ENCODE measurements at places on chromosomes 3 and 15.

- no peak for DNase-seq
Observed at GRCh38 chr3:168884353-168884903, 779.1 kb downstream of the MECOM start.

- DNase-seq: no peak
Observed at GRCh38 chr3:70811880-70812279, 499.4 kb upstream of the MDFIC2 start.

- DNase-seq: no peak
Observed at GRCh38 chr15:71496336-71496955, 313.9 kb upstream of the NR2E3 start.

GRCh38 chr3:100748220-100748619 is 38.9 kb downstream of the TFG start:
- DNase-seq: no peak

- DNase-seq: no peak
Observed at GRCh38 chr3:4413467-4413866, 53.6 kb downstream of the SUMF1 start.

DNA sequence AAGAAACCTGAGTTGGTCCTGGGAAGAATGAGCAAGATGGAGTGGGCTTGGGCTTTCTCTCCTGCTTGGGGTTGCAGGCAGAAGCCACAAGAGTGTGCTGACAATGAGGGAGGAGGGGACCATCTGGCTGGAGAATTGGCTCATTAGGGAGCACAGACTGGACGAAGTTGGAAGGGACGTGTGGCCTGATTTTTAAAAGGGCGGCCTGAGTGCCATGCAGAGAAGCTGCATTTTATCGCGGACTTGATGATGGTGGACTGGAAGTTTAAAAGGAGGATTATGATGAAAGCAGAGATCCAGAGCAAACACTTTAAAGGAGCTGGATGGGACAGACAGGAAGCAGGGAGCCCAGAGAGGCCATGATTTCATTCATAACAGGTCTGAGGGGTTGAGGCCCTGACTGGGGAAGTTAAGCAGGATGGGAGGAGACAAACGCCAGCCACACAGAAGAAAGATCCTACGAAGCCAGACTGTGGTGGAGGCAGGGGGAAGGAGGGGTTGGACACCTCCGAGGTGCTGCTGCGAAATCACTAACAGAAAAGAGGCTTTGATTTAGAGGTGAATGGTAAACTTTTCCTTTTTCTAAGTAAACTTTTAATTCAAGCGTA is 23.6 kb downstream of the TLNRD1 start:
- peak; percentile 33 for DNase-seq

DNA sequence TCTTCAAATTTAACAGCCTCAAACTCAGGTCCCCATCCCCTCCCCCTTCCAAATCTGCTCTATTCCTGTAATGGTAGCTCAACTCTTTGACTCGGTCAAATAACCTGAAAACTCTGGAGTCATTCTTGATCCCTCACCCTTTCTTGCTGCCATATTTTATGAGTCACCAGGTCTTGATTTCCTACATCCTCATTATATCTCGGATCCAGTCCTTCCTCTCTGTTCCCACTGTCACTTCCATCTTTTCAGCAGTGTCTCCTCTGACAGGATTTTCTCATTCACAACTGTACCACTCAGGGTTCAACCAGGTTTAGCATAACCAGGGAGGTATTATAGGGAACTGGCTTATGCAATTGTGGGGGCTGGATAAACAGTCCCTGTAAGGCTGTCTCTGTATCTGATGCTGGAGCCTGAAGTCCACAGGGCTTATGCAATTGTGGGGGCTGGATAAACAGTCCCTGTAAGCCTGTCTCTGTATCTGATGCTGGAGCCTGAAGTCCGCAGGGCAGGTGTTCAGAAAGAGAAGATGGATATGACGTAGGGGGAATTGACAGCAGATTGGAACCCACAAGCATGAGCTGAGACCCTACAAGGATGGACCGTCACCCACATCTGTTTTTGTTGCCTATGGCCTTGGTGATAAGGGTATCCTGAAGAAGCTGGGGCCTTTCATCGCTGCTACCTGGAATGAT is 9.1 kb upstream of the FETUB start:
- DNase-seq: no peak

- DNase-seq: no peak
Observed at GRCh38 chr3:59754456-59755129, 704.8 kb upstream of the CFAP20DC start.

GRCh38 chr3:105629718-105630117 is 239.1 kb downstream of the CBLB start:
- DNase-seq: no peak

GRCh38 chr3:32706348-32707025 is 21.5 kb downstream of the CNOT10 start:
- DNase-seq: no peak

GRCh38 chr3:194574639-194575483 is 58.4 kb downstream of the TMEM44 start:
- DNase-seq: no peak

DNA sequence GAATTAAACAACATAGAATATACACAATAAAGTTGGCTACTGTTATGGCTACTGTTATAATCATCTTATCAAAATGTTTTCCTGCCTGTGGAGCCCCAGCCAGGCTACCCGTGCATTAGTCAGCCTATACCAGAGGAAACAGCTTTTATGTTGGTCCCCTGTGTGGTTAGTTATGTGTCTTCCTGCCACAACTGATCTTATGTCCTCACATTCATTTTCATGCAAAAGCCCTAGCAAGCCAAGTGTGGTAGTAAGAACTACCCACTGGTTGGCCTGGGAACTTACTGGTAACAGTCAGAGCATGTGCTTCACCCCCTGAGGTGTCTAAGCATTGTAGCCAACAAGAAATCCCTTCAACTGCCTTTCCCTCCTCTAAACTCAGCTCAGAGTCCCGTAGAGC is 21.8 kb downstream of the MGLL start:
- peak; percentile 66 for DNase-seq

- no peak for DNase-seq
Observed at GRCh38 chr3:114675104-114675503, 381.3 kb downstream of the TIGIT start.

- DNase-seq: peak; percentile 18
Observed at GRCh38 chr3:126259411-126260391, 79.3 kb upstream of the ALDH1L1 start.

GRCh38 chr3:119918992-119919933 is 137.4 kb downstream of the NR1I2 start:
- DNase-seq: no peak

- DNase-seq: no peak
Observed at GRCh38 chr3:33577588-33577987, 137.4 kb upstream of the UBP1 start.

DNA sequence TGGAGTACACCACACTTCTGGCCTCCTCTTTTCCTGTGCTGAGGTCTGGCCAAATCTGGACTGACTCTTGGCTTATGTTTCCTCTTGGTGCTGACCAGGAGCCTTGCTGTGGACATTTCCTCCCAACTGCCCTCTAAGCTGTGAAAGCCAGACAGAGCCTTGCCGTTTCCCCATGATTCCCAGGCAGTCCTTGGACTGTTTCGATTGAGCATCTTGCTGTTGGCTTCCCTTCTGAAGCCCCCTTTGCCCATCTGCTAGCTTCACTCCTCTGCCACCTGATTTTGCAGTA is 110.5 kb downstream of the EPHB1 start:
- no peak for DNase-seq

DNA sequence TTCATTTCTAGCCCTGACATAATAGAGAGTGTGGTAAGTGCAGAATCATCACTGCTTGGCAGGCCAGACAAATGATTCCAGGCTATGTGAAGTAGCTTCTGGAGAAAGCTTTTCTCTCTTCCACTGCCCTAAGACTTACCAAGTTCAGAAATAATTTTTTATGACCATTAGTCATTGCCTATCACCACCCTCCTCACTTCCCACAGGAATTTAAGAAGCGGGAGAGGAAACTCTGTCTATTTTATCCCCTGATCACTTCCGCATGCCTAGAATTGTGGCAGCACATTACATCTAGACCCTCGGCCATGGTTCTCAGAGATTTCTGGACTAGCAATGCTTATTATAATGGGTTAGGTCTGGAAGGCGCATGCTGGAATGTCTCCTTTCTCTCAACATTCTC is 397.8 kb upstream of the NR2F2 start:
- no peak for DNase-seq

DNA sequence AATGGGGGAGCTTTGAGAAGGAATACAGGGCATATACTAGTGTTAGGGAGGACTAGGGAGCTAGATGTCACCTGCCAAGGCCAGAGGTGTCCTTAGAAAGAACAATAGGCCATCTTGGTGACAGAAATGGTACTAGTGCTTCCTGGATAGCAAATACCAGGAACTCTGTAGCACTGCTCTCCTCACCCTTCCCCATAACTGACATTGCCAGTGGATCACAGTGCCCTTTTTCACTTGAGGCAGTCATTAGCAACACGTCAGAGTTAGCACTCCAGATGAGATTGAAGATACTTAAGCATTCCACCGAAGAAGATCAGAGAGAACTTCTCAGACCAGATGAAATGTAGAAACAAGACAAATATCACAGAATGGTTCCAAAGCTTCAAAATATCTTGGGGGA is 103.1 kb upstream of the PDZRN3 start:
- no peak for DNase-seq

DNA sequence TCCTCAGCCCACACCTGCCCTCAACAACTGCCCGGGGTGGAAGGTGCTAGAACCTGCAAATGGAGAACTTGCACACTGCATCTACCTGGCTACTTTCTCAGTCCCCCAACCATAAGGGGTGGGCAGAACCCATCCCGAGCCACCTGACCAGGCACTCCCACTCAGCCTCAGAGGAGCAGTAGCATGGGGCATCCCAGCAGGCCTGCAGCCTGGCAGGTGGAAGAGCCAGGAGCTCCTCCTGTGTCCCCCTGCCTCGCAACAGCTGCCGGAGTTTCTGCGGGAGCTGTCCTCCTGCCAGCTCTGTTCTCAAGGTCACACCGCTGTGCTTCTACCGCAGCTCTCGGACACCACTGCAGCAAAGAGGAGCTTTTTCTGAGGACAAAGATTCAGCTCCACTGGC is 27.5 kb downstream of the RAB6B start:
- no peak for DNase-seq

DNA sequence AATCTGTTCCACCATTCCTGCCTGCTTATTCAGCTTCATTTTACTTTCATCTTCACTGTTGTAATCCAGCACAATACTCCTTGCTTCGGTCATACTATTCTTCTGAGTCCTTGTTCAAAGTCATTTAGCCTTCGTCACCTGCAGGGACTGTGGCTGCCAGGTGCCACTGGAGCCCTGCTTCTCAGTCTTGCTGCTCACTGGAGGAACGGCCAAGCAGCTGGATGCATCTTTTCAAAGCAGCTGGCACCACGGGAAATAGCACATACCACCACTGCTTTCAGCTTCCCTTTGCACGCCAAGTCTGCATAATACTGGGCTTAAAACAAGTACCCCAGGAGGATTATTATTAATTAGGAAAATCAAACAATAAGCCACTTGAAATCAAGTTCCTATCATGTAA is 287.6 kb downstream of the BCHE start:
- no peak for DNase-seq

DNA sequence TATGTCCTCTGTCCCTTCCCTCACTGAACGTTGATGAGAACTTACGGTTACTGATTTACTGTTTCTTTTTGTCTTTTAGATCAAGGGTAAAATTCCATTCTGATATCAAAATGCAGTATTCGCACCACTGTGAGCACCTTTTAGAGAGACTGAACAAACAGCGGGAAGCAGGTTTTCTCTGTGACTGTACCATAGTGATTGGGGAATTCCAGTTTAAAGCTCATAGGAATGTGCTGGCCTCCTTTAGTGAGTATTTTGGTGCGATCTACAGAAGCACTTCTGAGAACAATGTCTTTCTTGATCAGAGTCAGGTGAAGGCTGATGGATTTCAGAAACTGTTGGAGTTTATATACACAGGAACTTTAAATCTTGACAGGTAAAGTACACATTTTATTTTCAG is 990 bp downstream of the MYNN start:
- DNase-seq: no peak

GRCh38 chr3:58180940-58181587 is 29.7 kb downstream of the DNASE1L3 start:
- no peak for DNase-seq

GRCh38 chr3:98038876-98039275 is 3.8 kb upstream of the GABRR3 start:
- DNase-seq: peak; percentile 29

DNA sequence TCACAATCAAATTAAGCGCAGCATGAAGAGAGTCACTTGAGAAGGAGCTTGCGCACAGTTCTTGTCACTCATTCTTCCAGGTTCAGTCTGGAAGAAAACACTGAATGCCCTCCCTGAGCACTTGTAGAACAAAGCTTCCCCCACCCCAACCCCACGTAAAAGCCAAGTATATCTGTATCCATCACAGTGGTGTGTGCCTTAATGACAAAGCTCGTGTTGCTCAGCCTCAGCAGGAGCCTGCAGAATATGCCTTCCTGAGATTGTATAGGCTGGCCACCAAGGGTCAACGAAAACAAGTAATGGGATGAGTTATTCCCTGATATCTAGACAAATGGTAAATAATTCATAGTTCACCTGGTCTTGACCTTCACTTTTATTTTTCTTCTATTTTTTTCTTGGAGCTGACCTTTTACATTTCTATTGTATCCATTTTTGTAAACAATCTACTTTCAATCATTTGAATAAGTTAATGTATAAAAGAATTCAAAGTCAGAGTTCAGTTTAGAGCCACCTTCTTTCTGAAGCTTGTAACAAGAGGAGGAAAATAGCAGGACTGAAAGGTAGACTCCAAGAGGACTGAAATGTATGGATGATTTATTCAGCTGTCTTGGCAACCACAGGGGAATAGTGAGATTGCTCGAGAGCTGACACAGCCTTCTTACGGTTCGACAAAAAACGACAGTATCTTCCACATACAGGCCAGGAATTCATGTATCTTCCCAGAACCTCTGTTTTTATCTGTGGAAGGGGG is 405.5 kb upstream of the TPM1 start:
- DNase-seq: no peak

DNA sequence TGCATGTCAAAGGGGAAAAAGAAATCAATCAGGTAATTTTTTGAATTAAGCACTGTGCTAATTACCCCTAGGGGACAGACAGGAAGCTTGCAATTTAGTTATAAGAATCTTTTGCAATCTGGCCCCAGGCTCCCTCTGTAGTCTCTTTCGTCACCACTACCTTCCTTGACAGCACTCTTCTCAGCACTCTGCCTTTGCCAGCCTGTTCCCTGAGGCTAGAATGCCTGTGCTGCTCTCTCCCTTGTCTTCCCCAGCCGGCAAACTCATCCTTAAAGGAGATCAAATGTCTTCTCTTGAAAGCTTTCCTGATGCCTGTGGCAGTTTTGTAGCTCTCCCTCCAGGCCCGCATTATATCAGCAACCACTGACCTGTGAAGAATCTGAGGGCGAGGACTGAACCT is 32.4 kb upstream of the PRTG start:
- no peak for DNase-seq

DNA sequence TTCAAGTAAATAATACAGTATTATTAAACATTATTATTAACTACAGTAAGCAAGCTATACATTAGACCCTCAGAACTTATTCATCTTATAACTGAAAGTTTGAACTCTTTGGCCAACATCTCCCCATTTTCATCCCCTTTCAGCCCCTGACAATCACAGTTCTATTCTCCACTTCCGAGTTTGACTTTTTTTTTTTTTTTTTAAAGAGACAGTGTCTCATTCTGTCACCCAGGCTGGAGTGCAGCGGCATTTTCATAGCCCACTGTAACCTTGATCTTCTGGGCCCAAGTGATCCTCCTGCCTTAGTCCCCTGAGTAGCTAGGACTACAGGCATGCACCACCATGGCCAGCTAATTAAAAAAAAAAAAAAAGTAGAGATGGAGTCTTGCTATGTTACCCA is 41.3 kb upstream of the LRIG1 start:
- DNase-seq: no peak

- DNase-seq: no peak
Observed at GRCh38 chr3:112615989-112616731, 24.8 kb downstream of the CCDC80 start.
